CD4-positive, alpha-beta T cell treated with Interleukin-6 at 100 ng/mL for 8 hours (primary cell): ENCODE measurements at places on chromosomes 3 and 15.

- no peak for DNase-seq
Measured at GRCh38 chr3:128080323-128081080, 28.3 kb downstream of the SEC61A1 start.

DNA sequence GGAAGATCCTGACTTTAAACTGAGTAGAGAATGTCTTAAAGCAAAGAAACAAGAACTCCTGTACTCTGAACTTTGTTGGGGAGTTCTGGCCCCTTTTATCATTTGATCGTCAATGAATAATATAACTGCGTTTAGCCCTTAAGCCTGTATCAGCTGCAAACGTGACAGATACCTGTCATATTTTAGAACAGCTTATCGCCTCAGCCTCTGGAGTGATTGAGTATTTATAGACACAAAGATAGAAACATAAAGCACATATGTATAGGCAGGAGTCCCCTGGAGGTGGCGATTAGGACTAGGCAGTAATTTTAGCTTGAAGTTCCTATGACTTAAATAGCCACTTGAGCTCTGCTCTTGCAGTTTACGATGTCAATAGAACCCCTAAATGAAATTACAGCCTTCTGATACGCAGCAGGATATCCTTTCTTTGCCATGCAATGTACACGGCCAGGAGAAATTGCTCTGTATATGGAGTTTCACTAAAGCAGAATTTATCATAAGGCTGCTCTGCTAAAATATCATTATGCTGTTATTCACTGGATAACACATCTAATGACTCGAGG, 321.8 kb downstream of the TIGIT start:
- DNase-seq = no peak

GRCh38 chr15:71752604-71753289, 57.6 kb upstream of the NR2E3 start:
- no peak for DNase-seq

GRCh38 chr15:44315126-44315525, 26.6 kb downstream of the GOLM2 start:
- DNase-seq = no peak
